ENCODE measurements at places on chromosomes 1 and 21.

DNA sequence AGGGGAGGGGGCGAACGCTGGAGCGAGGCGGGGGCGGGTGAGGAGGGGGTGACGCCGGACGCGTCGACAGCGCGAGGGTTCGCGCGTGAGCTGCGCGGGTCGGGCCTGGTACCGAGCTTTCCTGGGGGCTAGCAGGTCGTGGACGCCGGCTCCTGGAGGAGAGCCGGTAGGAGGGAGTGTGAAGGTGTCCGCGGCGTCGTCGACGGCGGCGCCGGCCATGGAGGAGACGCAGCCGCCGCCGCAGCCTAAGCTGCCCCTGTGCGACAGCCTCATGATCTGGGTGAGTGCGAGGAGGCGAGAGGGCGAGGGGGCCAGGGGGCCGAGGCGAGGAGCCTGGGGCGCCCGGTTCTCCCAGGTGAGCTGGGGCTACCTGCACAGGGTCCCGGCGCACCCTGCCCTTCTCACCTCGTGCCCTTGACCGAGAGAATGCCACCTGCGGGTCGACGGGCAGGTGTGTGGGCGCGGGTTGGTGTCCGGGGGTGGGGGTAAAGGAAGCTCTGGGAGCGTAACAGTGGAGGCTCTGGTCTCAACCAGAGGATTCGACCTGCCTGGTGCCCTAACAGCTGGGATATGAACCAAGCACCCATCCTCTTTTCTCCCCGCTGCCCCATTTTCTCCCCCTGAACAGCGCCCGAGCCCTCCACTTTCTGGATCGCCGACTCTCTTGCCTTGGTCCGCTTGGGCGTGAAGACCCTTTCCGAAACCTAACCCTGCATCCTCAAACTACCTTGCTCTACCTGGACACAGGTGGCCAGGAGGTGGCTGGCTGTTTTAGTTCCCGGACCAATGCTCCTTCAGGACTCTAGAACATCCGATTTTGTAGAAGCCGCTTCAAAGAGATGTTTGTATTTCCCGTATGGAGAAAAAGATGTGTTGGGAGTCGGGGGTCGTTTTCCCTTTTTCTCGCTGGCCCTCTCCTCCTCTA is at the start of gene HOOK1:
HOOK1 (plus strand) TSS at position 49 of the 925 bp plus-strand sequence; CDS start at position 218, 169 bp downstream.
- no peak for DNase-seq

DNA sequence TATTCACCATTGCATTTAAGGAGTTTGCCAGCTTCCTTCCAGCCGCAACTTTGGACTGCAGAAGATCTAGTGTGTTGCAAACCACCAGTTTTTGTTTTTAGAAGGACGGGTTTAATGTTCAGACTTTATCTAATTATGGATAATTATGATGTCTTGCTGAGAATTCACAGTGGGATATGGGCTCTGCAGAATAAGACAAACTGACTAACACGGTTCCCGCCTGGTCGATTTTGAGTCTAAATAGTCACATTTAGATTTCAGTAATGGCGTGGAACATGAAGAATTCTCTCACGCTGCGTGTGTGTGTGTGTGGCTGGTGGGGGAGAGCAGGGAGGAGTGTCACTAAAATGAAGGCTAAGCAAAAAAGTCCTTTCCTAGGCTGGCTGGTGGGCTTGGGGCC is 48.5 kb upstream of the DMRTB1 start:
- DNase-seq, result no peak

DNA sequence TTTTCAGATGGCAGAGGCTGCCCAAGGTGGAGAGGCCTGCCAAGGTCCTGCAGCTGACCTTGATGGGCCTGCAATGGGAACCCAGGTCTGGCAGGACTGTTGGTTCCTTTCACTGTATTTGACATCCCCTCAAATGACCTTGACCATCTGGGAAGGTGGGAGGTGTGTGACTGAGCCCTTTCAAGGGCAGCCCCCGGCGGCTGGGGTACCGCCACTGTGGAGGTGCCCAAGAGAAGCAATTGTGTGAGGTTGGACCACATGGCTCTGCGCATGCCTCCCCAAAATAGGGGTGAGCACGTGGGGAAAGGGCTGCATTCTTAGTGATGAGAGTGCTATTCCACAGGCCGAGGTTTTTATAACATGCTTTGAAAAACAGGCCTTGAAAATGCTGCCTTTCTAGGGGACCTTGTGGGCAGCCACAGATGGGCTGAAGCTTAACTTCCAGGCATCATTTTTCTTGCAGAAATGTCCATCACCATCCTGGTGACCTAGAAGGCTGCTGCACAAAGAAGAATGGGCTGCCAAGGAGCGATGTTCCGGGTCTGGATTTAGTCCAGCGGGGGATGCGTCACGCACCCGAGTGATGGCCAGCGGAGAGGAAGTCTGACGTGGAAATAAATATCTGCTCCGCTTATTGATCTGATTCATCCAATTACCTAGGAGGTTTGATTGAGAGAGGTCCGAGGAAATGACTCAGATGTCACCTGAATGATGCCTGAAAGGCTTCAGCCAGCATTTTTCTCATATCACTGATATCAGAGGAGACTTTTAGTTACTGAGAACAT is 16.5 kb upstream of the UTS2 start:
- DNase-seq, result no peak

GRCh38 chr1:41015897-41016470 is 5.5 kb downstream of the SLFNL1 start:
- no peak for DNase-seq

- DNase-seq, result no peak
These were observed 356.6 kb upstream of the USP24 start for GRCh38 chr1:55571767-55572166.

- DNase-seq, result no peak
These were observed 1603.7 kb downstream of the PLA2G4A start for GRCh38 chr1:188432427-188432826.

Measured in activated effector memory CD4-positive, alpha-beta T cell treated with Interleukin-2 at 50 U/mL for 16 hours (primary cell).